ENCODE measurements at places on chromosomes 6 and 20.

DNA sequence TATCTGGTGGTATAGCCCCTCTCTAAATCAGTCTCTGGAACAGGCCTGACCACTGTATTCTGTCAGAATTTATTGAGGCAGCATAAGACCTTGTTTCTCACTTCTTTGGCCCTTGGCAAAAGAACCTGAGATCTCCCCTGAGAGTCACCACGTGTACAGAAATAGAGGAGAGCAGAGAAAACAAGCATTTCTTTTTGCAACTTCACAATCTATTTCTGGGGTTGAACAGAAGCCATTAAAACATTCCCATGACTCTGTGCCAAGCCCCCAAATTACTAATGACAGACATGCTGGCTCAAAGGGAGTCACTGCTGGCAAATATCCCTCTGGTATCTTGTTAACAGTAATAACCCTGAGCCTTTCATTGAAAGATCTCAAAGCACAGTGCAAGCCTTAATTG is 395.3 kb downstream of the MAFB start:
- no peak for DNase-seq

- no peak for DNase-seq
Observed at GRCh38 chr6:146553377-146554135, 9.9 kb downstream of the RAB32 start.

DNA sequence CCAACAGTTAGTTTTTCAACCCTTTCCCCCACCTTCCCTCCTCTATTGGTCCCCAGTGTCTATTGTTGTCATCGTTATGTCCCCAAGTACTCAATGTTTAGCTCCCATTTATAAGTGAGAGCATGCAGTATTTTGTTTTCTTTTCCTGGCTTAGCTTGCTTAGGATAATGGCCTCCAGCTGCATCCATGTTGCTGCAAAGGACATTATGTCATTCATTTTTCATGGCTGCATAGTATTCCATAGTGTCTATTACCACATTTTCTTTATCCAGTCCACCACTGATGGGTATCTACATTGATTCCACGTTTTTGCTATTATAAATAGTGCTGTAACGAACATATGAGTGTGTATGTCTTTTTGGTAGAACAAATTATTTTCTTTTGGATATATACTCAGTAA is 55.3 kb upstream of the HIVEP1 start:
- DNase-seq = no peak

DNA sequence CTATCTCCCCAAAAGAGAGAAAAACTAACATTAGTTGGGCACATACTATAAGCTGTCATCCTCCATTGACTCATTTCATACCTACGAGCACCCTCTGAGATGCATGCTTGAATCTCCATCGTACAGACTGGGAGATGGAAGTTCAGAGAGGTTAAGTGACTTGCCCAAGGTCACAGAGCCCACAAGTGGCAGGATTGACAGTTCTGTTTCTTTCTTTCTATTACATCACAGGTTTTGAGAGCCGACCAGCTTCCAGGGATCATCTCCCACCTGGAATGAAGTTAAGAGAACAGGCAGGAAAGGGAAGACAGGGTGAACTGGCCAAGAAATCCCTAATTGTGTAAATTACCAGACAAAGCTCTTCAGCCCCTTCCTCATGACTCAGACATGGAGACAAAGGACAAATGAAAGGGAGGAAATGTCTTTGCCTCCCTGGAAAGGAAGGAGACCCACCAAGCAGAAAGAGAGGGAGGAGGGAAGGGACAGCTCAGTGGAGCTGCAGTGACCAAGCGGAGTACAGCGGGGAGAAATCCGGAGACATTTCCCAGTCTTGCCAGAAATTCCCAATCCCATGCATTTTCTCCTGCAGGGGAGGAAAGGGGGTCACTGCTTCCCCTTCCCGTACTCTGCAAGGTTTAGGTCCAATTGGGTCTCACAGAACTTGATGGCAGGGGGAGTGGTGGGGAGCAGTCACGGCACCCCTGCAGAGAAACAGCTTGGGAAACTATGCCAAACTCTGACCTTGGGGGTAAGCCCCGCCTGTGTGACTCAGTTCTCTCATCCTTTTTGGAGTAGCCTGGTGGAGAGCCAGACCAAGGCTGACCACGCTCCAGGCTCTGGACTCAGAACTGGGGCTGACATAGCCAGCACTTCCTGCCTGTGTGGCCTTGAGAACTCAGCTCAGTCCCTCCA is 154.3 kb downstream of the ANKRD60 start:
- DNase-seq = no peak
